ENCODE measurements at places on chromosomes 5 and 9. TPM values are rescaled to one million over a fixed set of nuclear protein-coding genes. Genes with fewer than 3 reads are reported as not detected.

The ACSL6 gene
- total RNA-seq: 21.8 TPM

The FOXD4 gene
- total RNA-seq: 0.22 TPM

The PCDHGA12 gene
- not detected for total RNA-seq

GRCh38 chr9:126564128-126564527, 49.6 kb upstream of the LMX1B start:
- no peak for DNase-seq

DNA sequence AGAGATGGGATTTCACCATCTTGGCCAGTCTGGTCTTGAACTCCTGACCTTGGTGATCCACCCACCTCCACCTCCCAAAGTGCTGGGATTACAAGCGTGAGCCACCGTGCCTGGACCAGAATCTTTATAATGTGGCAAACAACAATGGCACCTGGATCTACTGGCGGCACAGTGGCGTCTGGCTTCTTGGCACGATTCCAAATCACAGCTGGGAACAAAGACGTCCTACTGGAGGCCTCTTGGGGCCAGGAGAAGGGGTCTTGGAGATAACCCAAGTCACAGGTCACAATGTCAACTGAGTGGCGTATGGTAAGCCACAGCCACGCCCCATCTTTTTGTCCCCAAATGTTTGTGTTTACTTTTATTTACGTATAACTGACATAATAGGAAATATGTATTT, 77.8 kb upstream of the RAPGEF1 start:
- DNase-seq: no peak

DNA sequence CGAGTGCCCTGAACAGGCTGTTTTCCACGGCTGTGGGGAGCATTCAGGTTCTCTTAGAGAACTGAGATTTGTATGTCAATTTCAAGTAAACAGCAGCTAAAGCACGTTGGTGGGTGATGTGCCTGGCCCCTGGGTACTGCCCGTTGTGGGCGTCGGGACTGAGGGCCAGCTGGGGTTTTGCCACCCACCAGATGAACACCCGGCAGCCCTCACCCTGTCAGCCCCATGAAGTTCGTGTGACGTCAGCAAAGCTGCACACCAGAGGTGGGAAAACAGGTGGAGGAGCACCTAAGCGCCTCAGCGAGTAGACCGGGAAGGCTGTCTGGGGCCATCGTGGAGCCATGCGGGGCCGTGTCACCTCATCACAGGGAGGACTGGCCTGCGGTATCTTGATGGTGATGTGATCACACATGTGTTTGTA, 9.2 kb downstream of the CEP72 start:
- DNase-seq: no peak

DNA sequence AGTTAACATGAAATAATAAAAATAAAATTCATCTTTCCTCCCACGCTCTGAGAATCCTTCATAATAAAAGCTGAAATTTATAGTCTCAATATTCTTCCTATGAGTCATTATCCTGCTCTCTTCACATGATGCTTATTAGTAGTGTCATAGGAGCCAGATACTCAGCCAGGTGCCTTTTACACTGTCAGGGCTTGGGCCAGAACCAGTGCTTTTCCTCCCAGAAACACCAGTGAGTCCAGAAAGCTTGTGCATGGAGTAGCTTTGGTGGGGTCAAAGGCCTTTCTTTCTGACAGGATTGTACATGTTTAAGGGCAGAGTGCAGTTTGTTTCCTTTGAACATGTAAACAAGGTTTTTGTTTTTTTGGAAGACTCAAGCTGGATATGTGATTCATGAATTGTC, 6.8 kb downstream of the LSM11 start:
- no peak for DNase-seq

DNA sequence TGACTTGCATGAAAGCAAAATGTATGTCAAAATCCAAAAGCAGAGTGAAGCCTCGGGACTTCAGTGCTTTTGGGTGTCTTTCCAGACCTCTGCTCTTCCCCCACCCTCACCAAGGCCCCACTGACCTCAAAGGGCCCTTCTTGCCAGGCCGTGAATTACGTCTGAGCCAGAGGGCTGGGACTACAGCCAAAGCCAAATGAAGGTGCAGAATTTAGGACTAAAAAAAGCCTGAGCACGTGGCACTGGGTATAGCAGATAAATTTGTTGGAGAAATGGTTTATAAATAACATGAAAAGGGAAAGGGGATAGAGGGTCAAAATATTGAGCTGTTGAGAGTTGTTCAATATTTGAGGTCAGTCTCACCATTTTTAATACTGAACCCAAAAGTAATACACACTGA, 163.4 kb downstream of the GHR start:
- DNase-seq: no peak

Data from CD8-positive, alpha-beta memory T cell (primary cell).